Fibroblast of villous mesenchyme (primary cell): ENCODE measurements at places on chromosomes 13 and 19. TPM values are rescaled to one million over a fixed set of nuclear protein-coding genes. Genes with fewer than 3 reads are reported as not detected.

DNA sequence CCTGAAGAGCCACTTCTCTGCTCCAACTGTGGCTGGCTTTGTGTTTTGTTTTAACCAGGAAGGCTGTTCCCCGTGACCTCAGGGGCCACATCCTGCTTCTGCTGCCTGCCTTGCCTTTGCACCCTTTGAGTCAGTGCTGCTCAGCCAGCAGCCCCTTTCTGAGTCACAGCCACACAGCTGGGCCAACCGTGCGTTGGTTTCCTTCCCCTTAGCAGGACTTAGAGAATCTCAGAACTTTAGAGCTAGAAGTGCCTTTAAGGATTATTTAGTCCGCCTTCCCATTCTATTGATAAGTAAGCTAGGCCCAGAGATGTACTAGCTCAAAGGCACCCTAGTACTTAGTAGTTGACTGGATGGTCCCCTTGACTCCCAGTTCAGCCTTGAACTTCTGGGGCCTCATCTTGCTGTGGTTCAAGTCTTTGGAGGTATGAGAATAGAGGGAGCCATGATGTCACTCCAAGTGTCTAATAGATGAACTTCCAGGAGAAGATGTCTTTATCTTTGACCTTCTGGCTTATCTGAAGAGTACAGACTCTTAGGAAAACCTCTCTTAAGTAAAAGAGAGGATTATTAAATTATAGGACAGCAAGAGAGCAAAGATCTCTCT is 8.0 kb downstream of the RGCC start:
- peak; percentile 65 for DNase-seq

Gene C19orf85
- not detected in 2 replicates for total RNA-seq

Gene SLC25A15
- 19.4 and 20.0 TPM in 2 replicates for total RNA-seq

Gene ZNF230
- total RNA-seq, result 2.6 and 3.9 TPM in 2 replicates

Gene ZNF610
- 0.97 and 2.2 TPM in 2 replicates for total RNA-seq

Gene CNFN
- 0.32 TPM in 1 of 2 replicates, not detected in the other for total RNA-seq

DNA sequence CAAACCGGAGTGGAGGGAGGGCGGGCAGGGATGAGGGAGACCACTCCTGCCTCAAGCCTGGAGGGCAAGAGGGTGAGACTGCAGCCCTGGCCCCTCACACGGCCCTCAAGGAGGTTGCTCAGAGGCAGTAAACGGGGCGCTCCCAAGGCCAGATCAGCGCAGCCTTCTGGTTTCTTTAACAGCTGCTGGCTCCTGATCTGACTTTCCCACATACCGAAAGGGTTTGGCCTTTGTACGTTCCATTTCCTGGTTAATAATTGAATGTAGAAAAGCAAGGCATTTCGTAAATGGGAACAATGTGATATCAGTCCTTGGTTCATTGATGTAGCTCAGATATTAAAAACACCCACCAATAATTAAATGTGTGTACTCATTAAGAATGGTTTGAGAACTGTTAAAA is 71.5 kb downstream of the GGACT start:
- DNase-seq, result no peak

- no peak for DNase-seq
Measured at GRCh38 chr13:113361406-113361805, 2.5 kb downstream of the GRTP1 start.
